ENCODE measurements at places on chromosomes 2 and 18.

- DNase-seq = no peak
These were observed 297.3 kb downstream of the TNS1 start for GRCh38 chr2:217705461-217705860.

DNA sequence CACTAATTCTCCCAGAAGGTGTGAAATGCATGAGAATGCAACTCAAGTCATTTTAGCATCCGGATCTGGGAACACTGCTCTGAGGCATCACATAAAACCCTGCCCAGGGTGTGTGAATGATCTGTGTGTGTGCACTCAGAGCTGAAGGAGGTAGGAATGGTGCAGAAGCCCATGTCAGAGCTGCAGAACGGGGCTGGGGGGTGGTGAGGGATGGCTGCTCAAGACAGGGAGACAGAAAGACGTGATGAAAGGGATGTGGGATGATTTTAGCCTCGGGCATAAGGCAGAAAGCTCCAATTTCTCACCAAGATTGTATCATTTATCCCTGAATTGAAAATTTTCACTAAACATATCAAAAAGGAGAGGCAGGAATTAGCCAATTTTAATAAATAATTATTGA lies 369.1 kb downstream of the EIPR1 start:
- DNase-seq = no peak

DNA sequence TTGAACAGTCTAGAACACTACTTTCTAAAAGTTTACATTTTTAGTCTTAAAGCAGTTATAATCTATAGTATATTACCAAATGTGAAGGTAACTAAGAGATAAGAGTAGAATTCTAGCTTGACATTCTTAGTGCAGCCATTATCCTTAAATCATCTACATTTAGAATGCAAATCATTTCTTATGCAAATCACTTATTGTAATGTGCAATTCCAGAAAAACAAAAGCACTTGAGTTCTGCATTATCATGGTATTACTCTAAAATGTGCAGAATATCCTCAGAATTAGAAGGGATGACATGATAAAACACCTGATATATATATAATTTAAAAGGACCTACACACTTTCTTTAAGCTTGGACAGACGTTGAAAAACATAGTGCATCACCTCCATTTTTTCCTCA lies 712 bp upstream of the LRRTM4 start:
- no peak for DNase-seq

DNA sequence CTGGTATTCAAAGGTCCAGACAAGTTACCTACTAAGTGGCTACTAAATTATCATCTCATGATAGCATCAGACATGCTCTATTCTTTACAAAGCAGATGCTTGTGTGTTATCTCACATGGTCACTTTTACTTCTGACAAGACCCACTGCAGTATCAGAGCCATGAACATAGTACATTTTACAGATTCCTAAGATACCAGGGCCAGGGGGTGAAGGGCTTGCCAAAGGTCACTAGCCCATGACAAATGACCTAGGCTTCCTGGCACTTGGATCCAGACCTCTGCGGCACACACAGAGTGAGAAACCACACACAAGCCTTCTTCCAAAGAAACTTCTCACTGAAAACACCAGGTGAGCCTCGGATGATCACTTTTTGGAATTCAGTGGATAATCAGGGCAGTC lies 446.8 kb downstream of the EIPR1 start:
- no peak for DNase-seq

DNA sequence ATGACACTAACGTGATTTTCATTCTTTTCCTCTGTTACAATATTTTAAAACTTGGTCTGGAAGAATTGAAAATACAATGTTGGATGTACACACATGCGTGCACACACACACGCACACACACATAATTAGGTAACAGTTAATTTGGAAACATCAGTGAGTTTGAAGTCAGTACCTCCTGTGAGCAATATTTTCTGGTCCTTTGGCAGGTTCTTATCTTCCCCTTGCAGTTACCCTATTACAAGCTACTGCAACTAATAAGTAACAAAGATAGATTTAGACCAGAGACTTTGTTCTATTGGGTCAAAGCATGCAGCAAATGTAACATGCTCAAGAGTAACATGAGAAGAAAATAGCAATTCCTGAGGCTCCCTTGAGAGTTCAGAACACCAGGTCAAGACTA lies 73.3 kb downstream of the ZNF385B start:
- no peak for DNase-seq

DNA sequence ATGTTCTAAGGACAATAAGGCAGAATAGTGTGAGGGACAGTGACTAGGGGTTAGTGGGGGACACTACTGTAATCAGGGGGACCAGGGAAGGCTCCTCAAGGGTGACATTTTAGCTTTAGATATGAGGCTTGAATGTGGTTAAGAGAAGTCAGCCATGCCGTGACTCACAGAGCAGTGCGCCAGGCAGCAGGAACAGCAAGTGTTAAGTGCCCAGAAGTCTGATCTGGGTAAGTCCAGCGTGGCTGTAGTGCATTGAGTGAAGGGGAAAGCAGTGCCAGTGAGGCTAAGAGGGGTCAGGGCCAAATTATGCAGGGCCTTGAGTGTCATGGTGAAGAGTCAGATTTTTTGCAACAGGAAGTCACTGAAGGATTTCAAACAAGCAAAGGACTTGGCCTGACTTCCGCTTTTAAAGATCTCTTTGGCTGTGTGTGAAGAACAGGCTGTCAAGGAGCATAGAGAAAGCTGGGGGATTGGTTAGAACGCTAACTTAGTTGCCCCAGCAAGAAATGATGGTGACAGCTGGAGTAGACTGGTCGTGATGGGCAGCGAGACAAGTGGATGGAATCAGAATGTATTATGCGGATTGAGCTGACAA lies 151.5 kb downstream of the MSH2 start:
- DNase-seq = no peak

Data from T-cell (primary cell).